ENCODE measurements at places on chromosomes 2 and 18. TPM values are rescaled to one million over a fixed set of nuclear protein-coding genes. Genes with fewer than 3 reads are reported as not detected.

GRCh38 chr2:64666810-64667438 lies 13.2 kb upstream of the SERTAD2 start:
- H3K27me3 ChIP-seq: no peaks in the 10 kb centered on the region
- DNase-seq: no peak
- no peak overlapping the region for H3K27ac ChIP-seq
- H3K4me3 ChIP-seq: no peak overlapping the region
- H3K36me3 ChIP-seq: no peaks in the 10 kb centered on the region

The LRPPRC gene
- total RNA-seq: 135 TPM

- DNase-seq: no peak
- no peak overlapping the region for H3K27ac ChIP-seq
- no peak overlapping the region for H3K4me3 ChIP-seq
- H3K4me1 ChIP-seq: no peaks in the 10 kb centered on the region
These were observed 199.1 kb upstream of the CCDC150 start for GRCh38 chr2:196440413-196440812.

- no peak for DNase-seq
- no peak overlapping the region for H3K4me3 ChIP-seq
- H3K27me3 ChIP-seq: peaks cover 94% of the 10 kb centered on the region
- H3K4me1 ChIP-seq: no peaks in the 10 kb centered on the region
- no peaks in the 10 kb centered on the region for H3K36me3 ChIP-seq
These were observed 80.5 kb upstream of the AFF3 start for GRCh38 chr2:100222844-100223243.

The DHRS9 gene
- total RNA-seq: 16.6 TPM

DNA sequence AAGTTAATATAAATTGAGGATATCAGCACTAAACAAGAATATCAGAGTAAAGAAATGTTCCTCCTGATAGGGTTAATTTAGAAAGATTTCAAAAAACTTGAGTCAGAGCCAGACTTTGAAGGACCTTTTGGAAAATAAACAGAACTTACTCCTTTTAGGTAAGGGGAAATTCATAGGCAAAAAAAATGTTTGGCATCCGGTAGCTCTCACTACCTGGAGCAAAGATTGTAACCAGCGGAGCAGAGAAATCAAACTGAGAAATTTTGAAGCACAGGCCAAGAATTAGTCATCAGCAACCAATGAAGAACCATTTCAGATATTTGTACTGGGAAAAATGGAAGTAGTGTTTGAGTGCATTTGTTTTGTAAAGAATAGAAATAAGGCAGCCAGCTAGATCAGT lies 113.0 kb downstream of the ICA1L start:
- peaks cover 9% of the 10 kb centered on the region for H3K4me1 ChIP-seq
- no peak overlapping the region for H3K27ac ChIP-seq
- DNase-seq: no peak
- H3K4me3 ChIP-seq: no peak overlapping the region

The SLC8A1 gene
- 0.10 TPM for total RNA-seq

DNA sequence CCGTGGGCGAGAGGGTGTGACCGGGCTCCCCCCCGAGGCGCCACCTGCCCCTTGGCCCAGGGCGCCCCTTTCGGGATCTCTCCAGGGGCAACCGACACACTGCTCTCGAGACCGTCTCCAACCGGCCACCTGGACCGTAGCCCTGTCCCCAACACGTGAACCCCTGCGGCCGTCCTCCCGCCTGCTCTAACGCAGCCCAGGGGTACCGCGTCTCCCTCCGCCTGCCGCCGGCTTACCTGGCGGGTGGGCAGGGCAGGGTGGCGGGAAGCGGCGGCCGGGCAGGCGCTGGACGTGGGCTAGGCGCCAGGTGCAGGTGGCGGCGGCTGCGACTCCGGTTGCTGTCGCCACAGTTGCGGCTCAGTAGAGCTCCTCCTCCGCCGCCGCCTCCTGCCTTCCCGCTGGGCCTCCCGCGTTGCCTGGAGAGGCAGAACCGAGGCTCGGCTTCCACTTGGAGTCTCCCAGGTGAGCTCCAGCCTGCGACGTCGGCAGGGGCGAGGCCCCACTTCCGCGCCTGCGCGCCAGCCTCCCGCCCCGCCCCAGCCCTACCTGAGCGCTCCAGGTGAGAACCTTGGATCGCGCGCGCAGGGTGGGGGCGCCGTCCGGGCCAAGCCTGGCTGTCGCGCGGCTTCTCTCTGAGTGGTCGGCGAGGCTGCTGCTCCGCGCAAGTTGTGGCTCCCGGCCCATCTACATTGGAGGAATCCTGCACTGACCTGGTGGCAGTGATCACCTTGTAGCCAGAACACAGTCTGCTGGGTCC lies at the start of gene GALNT3:
Gene GALNT3 (minus strand): TSS at position 469 of the 757 bp plus-strand sequence. CDS start 23,547 bp downstream, outside the sequence.
- DNase-seq: peak; percentile 93
- peak within 1 kb of the TSS; percentile 83 for H3K4me3 ChIP-seq
- H3K36me3 ChIP-seq: peaks cover 37% of the 10 kb centered on the region
- H3K27ac ChIP-seq: peak within 1 kb of the TSS; percentile 92
- peaks cover 26% of the 10 kb centered on the region for H3K4me1 ChIP-seq
- H3K27me3 ChIP-seq: no peaks in the 10 kb centered on the region

- no peak overlapping the region for H3K4me3 ChIP-seq
- H3K36me3 ChIP-seq: peaks cover 3% of the 10 kb centered on the region
- no peak overlapping the region for H3K27ac ChIP-seq
- DNase-seq: no peak
These were observed 5.6 kb upstream of the KDM3A start for GRCh38 chr2:86435531-86435930.

GRCh38 chr2:9236867-9237266 lies 30.3 kb downstream of the ASAP2 start:
- H3K27me3 ChIP-seq: no peaks in the 10 kb centered on the region
- peak overlapping the region; percentile 100 for H3K27ac ChIP-seq
- peaks cover 45% of the 10 kb centered on the region for H3K36me3 ChIP-seq

The DTNA gene
- 10.9 TPM for total RNA-seq

- peak overlapping the region; percentile 92 for H3K4me3 ChIP-seq
- no peaks in the 10 kb centered on the region for H3K27me3 ChIP-seq
- H3K36me3 ChIP-seq: peaks cover 66% of the 10 kb centered on the region
- peaks cover 48% of the 10 kb centered on the region for H3K4me1 ChIP-seq
These were observed 1.6 kb downstream of the MTCL1 start for GRCh38 chr18:8706791-8707555.

The CCDC141 gene
- total RNA-seq: 0.07 TPM

DNA sequence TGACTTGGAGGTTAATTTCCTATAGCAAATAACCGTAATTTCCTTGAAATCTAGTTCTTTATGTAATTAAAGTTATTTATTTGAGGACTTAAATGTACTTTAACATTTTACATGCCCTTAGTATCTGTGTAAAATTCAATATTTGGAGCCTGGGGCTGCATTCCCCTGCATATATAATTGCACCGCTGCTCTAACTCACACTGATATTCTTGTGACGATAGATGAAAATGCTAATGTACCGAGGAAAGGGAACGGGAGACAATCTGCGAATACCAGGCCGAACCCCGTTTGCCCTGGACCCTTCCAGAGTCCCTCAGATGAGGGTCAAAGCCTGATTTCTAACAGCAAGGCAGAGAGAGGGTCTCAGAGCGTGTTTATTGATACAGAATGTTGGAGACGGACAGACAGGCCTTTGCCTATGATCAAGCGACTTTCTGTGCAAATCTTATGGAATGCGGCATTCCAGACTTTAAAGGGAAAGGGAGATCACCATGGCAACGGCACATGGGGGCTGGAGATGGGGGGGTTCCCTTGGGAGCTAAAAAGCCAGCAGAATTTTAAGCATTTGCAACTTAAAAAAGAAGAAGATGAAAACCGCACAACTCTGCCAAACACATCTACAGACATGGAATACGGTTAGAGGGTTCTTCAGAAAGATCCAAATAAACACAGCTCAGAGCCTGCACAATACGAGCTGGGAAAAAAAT lies 57.6 kb upstream of the TWIST2 start:
- no peaks in the 10 kb centered on the region for H3K4me1 ChIP-seq
- H3K27ac ChIP-seq: no peak overlapping the region
- no peak for DNase-seq
- H3K36me3 ChIP-seq: no peaks in the 10 kb centered on the region
- peaks cover 29% of the 10 kb centered on the region for H3K27me3 ChIP-seq

The CABYR gene
- 10.6 TPM for total RNA-seq

- no peak overlapping the region for H3K27ac ChIP-seq
- H3K27me3 ChIP-seq: no peaks in the 10 kb centered on the region
- no peak overlapping the region for H3K4me3 ChIP-seq
- H3K4me1 ChIP-seq: no peaks in the 10 kb centered on the region
- DNase-seq: no peak
These were observed 568.1 kb downstream of the KCNJ3 start for GRCh38 chr2:155266583-155266982.

DNA sequence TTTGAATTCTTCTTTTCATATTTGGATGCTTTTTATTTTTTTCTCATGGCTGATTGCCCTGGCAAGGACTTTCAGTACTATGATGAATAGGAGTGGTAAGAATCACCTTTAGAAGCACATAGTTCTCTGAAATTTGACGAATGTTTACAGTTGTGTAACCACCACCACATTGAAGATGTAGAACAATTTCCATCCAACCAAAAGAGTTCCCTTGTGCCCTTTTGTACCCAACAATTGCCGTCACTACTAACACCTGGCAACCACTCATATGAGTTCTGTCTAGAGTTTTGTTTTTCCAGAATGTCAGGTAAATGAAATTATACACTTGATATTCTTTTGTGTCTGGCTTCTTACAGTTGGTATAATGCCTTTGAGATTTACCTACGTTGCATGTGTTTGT lies 28.7 kb upstream of the SLC16A14 start:
- no peak overlapping the region for H3K4me3 ChIP-seq
- peaks cover 4% of the 10 kb centered on the region for H3K27me3 ChIP-seq
- H3K36me3 ChIP-seq: no peaks in the 10 kb centered on the region
- no peak overlapping the region for H3K27ac ChIP-seq

GRCh38 chr18:26574958-26575864 lies 26.9 kb upstream of the KCTD1 start:
- H3K4me3 ChIP-seq: peak overlapping the region; percentile 66
- H3K27me3 ChIP-seq: no peaks in the 10 kb centered on the region
- H3K36me3 ChIP-seq: peaks cover 5% of the 10 kb centered on the region
- peak; percentile 40 for DNase-seq

DNA sequence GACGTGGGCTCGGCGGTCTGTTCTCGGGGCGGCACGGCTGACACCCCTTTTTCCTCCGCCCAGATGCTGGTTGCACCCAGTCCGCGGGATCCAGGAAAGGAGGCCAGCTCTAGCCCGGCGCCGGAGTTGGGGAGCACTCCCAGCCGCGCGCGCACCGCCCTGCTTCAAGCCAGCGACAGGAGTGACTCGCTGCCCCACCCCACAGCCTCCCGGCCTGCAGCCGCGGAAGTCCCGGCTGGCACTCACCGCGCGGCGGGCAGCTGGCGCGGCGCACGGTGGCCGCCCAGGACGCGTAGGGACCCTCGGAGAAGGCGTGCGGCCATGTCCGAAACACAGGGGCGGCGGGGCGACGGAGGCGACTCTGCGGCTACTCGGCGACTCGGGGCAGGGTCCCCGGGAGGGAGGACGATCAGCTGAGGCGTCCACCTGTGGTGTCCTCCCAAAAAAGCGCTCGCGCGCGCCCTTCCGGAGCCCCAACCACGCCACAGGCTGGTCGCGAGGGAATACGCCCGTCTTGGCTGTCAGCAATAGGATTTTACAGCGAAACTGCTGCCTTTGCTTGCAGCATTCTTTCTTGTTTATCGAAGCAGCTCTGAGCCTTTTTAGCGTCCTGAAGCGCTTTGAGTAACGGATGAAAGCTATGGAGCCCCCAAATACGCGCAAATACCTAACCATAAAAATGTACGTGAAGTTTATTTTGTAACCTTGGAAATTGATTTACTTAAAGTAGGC lies at the start of gene ACADL:
Gene ACADL (minus strand): TSS at position 507 of the 732 bp plus-strand sequence. CDS start 184 bp downstream, at position 323.
- no peaks in the 10 kb centered on the region for H3K27me3 ChIP-seq
- H3K36me3 ChIP-seq: peaks cover 12% of the 10 kb centered on the region
- peaks cover 19% of the 10 kb centered on the region for H3K4me1 ChIP-seq
- peak within 1 kb of the TSS; percentile 77 for H3K4me3 ChIP-seq
- no peak within 1 kb of the TSS for H3K27ac ChIP-seq

The RNU2-63P gene
- not detected for total RNA-seq

DNA sequence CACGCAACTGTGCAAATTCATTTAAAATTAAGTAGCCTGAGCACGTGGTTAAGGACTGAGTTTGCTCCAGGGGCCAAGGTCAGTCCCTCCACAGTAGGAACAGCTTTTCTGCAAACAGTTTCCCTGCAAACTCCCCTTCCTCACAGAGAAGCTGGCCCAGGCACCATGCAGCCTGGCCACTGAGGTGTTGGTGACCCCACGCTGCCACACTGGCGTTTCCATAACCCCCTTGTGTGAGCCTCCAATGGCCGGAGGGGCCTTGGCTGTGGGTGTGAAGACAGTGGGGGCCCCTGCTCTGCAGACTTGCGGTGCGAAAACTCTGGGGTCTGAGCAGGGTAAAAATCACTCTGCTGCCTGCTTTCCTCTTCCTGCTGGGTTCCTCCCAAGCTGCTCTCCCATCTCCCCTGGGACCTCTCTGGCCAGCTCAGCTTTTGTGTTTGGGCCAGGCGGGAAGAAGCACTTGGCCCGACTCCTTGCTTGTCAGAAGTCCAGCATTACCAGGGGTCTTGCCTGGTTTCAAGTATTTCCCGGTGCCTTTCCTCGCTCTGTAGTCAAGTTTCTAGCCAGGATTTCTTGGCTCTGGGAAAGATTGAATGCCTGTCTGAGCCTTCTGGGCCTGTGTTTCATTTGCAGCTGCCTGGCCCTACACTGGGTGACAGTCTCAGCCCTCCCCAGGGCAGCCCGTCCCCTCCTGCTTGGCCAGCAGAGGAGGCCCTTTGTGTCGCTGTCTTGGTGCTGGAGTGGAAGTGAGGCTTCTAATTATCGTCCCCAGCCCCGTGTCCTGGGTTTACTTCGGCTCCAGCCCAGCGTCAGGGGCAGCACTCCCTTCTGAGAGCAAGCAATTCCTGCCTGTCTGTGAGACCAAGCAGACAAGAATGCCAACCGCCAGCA lies 131.4 kb upstream of the SLC1A4 start:
- no peaks in the 10 kb centered on the region for H3K27me3 ChIP-seq
- H3K4me1 ChIP-seq: peaks cover 25% of the 10 kb centered on the region
- H3K36me3 ChIP-seq: peaks cover 5% of the 10 kb centered on the region
- H3K4me3 ChIP-seq: no peak overlapping the region

DNA sequence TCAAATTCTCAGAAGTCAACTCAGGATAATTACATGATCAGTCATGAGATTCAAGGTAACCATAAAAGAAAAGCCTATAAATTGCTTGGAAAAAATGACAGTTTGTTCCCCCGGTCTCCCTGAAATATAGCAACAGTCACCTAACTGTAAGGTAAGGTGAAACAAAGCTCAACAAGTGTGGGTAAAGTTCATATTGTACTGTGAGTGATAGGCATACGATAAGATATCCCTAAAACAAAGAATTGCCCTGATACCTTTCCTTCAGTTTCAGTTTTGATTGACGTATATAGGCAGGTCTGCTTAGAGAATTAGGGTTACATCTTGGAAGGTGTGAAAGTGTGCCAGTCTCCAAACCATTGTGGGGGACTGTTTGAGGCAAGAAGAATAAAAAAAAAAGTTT lies 4.0 kb upstream of the CCBE1 start:
- peaks cover 12% of the 10 kb centered on the region for H3K27me3 ChIP-seq
- no peak overlapping the region for H3K27ac ChIP-seq
- H3K36me3 ChIP-seq: peaks cover 7% of the 10 kb centered on the region
- peaks cover 5% of the 10 kb centered on the region for H3K4me1 ChIP-seq

- H3K36me3 ChIP-seq: peaks cover 11% of the 10 kb centered on the region
- H3K27ac ChIP-seq: no peak overlapping the region
- H3K4me3 ChIP-seq: no peak overlapping the region
These were observed 339.6 kb downstream of the TGIF1 start for GRCh38 chr18:3789525-3789924.

The GKN2 gene
- not detected for total RNA-seq

Measured in Calu3 (cell line).